ENCODE measurements at places on chromosomes 1 and 21. TPM values are rescaled to one million over a fixed set of nuclear protein-coding genes. Genes with fewer than 3 reads are reported as not detected.

DESI2 gene
- total RNA-seq, result 72.7 TPM

- no peak for DNase-seq
Measured at GRCh38 chr1:224411766-224412165, 22.8 kb downstream of the WDR26 start.

- DNase-seq, result no peak
Measured at GRCh38 chr1:229869687-229870086, 197.4 kb upstream of the GALNT2 start.

- no peak for DNase-seq
Measured at GRCh38 chr1:166630369-166630768, 208.9 kb upstream of the POGK start.

- DNase-seq, result no peak
Measured at GRCh38 chr1:79304131-79304530, 297.6 kb upstream of the ADGRL4 start.

MYBPH gene
- 0.25 TPM for total RNA-seq

GRCh38 chr21:25881524-25882376, 147.0 kb downstream of the GABPA start:
- peak; percentile 78 for DNase-seq

GRCh38 chr1:233520261-233521191, 93.4 kb upstream of the KCNK1 start:
- DNase-seq, result no peak

SPATA21 gene
- 2.7 TPM for total RNA-seq

DNAI4 gene
- 40.8 TPM for total RNA-seq

GRCh38 chr1:243842161-243842560, 7.9 kb downstream of the AKT3 start:
- no peak for DNase-seq

- DNase-seq, result no peak
Measured at GRCh38 chr1:17200756-17201155, 4.2 kb upstream of the PADI1 start.

Data from testis (tissue), 5 donors.